ENCODE measurements at places on chromosomes 12 and 14.

DNA sequence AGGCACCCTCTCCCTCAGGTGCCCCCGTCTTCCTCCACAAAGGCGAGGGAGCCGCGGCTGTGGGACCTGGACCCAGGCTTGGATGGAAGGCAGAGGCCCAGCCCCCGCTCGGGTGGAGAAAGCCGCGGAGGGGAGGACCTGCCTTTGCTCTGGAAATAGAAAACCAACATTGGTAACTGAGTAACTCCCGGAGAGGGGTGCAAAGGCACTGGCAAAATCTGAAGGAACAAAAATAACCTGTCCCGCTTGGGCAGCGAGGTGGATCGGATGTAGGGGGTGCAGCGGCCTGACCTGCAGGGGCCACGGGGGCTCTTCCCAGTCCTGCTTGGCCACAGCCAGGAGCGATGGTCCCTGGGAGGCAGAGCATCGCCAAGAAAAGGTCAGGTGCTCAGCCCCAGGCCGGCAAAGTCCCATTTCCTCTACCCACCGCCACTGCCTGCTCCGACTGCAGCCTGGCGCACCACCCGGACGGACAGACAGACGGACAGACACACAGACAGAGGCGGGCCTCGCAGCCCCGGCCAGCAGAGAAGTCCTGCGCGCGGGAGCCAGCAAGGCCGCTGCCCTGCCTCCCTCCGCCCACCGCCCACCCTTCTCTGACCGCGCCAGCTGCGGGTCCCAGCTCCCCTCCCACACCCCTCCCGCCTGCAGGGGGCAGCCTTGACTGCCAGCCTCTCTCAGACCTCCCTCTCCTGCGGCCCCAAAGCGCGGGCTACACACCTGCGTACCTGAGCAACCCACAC lies 21.4 kb upstream of the TMEM106C start:
- peak; percentile 52 for DNase-seq

- no peak for DNase-seq
Observed at GRCh38 chr14:50113381-50114035, 2.9 kb downstream of the VCPKMT start.

- DNase-seq, result peak; percentile 73
Observed at GRCh38 chr12:43957732-43958372, 122.0 kb downstream of the TMEM117 start.

GRCh38 chr12:29110506-29111442 lies 38.3 kb upstream of the FAR2 start:
- peak; percentile 16 for DNase-seq

DNA sequence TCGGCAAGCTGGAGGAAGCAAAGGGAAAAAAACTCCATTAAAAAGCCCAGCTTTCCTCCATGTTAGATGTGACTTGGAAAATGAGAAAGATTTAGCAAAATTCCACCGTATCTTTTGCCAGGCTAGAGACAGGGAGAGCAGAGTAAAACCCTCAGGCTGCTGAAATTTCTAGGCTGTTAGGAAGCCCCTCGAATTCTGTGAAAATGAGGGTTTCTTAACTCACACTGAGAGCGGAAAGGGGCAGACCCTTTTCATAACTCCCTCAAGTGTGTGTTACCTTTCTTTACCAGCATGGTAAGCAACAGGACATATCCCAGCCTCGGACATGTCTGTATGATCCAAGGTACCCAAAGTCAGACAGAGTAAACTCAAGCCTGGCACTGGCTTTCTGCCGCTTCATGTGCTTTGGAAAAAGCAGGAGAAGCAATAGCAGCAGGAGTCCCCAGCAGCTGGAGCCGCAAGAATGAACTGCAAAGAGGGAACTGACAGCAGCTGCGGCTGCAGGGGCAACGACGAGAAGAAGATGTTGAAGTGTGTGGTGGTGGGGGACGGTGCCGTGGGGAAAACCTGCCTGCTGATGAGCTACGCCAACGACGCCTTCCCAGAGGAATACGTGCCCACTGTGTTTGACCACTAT lies at the start of gene RHOJ:
Gene RHOJ (plus strand): TSS at position 37 of the 637 bp plus-strand sequence. CDS start 427 bp downstream, at position 464.
- no peak for DNase-seq

DNA sequence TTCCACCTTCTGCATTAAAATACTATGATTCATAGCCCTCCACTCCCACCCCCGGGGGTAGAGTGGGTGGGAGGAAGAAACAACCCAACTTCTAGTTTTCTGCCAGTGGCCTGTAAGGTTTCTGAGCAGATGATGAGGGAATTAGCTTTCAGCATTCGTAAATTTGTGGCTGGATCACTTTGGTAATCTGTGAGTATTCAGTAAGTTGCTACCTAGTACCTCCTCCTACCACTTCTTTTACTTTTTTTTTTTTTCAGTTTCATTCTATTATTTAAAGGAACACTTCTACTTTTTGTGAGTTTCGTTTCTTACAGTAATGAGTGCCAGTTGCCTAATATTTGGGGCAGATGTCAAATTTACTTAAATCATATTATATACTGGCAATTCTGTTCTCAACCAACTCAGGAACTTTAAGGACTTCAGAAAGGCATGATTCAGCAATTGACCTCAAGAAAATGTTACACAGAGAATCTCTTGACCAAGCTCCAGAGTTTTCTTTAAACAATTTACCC lies 42.4 kb upstream of the EMP1 start:
- DNase-seq, result peak; percentile 30

DNA sequence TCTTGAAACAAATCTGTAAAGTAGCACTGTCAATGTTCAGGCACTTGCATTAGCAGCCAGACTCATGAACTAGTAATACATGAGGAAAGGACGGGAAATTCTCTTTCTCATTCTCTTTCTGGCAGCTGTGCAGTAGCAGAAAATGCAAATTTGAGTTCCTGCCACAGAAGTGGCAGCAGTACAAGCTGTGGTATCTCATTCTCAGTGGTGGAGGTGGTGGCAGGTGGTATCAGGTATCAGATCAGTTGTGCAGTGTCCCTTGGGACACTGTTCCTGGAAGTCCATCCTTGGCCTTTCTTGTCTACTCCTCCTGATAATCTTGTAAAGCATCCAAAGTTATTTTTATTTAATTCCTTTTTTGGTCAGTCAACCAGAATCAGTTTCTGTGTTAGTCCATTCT lies 103.0 kb downstream of the C12orf42 start:
- no peak for DNase-seq

DNA sequence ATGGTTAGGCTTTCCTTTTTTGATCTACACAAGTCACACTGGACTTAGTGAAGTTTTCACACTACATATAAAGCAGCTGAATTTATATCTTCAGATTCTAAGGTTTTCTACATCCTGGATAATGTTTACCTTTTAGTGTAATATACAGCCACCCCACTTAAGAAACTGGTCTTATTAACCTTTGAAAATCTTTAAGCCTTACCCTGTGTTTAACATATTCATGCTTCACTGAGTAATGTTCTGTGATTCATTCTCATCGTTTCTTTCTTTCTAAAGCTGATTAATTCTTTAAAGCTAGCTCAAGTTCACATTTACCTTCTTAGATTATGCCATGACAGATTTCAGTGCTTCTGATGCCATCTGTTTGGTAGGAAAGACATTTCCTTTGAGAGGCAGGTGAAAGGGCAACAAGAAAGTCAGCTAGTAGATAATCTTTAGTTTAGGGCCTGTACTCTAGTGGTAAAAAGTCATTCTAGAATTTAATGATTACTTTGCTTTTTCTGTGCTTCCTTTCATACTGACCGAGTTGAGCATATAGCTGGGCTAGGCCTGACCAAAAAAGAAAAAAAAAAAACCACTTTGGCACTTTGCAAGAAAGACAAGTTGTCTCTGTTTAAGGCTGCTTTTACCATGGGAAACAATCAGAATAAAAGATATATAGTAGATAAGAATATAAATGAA lies 690.9 kb upstream of the FBXO33 start:
- DNase-seq, result no peak

DNA sequence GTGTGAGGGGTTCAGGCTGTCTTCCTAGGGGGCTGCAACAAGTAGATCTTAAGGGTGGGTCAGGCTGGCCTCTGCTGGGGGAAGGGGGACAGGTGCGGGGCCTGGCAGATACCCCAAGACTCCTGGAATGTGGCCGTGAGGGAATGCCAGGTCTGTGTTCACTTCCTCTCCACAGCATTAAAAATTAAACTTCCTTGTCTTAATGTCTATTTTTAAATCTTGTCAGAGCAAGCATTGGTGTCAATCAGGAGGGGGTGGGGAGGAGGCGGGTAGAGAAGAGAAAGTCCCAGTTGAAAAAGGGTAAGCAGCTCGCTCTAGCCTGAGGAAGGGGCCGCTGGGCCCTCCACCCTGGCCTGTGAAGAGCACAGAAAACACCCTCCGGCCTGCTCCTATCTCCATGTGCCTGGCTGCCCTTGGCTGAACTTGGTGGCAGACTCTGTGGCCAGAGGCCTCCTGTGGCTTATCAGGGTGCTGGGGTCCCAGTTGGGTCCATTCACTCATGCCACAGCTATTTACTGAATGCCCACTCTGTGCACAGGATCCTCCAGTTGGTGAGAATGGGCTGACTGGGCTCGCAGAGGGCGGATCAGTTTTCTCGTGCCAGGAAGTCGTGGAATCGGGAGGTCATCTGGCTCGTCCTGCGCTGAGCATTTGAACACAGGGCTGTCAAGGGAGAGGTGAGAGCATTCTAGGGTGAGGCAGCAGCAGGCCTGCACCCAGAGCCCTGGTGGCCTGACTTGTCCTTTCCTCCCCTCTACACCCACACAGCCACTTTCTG lies 128.8 kb downstream of the TSPAN9 start:
- no peak for DNase-seq

- no peak for DNase-seq
Observed at GRCh38 chr14:25351269-25351668, 301.3 kb upstream of the STXBP6 start.

- DNase-seq, result no peak
Observed at GRCh38 chr14:57498035-57498434, 4.4 kb upstream of the CCDC198 start.

- no peak for DNase-seq
Observed at GRCh38 chr12:2498964-2499500, 295.7 kb upstream of the FKBP4 start.

DNA sequence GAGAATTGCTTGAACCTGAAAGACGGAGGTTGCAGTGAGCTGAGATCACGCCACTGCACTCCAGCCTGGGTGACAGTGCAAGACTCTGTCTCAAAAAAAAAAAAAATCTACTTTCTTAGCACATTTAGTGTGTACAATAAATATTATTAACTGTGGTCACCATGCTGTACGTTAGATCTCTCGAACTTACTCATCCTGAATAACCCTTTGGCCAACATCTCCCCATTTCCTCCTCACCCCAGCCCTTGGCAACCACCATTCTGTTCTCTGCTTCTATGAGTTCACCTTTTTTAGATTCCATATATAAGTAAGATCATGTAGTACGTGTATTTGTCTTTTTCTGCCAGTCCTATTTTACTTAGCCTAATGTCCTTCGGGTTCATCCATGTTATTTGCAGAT lies 13.4 kb downstream of the FUT8 start:
- no peak for DNase-seq

DNA sequence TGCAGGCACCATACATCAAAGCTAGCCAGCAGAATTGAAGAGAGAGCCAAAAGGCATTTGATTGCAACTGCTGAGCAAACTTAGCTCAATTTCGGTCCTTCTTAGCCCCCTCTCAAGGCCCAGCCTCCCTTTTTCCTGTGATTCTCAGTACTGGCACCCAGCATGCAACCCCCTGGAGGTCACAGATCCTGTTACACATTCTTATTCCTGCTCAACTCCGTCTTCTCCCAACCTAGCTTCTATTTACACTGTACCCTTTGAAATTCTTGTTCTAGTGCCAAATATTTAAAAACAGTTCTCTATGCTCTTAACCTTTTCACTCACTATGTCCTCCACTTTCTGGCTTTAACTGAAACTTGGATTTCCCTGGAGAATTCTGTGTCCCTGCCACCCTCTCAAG lies 131.3 kb upstream of the CPSF6 start:
- DNase-seq, result no peak

DNA sequence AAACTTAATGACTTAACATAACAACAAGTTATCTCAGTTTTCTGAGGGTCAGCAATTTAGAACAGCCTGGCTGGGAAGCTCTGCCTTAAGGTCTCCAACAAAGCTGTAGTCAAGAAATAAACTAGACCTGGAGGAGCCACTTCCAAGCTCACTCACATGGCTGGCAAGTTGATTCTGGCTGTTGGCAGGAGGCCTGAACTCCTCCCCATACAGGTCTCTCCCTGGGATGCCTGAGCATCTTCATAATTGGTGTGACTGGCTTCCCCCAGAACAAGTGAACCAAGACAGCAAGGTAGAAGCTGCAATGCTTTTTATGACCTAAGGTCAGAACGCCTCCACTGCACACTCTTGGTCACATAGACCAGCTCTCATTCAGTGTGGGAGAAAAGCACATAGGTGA lies 128.3 kb downstream of the SAMD4A start:
- DNase-seq, result no peak

DNA sequence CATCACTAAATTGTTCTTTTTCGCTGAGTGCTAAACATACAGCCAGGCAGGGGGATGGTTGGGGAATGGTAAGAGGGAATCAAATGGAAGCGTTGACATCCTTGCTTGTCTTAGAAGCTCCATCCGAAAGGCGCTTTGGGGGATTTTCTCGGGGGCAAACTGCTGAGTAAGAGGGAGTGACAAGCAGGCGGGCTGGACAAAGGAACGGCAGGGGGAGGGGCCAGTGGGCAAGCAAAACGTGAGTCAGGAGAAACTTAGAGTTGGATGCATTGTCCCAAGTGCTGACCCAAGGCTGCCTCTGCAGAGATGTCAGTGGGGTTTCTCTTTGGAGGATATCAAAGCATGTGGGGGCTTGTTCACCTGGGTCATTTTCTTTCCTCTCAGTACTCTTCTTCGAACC lies 480.5 kb downstream of the VRK1 start:
- no peak for DNase-seq

DNA sequence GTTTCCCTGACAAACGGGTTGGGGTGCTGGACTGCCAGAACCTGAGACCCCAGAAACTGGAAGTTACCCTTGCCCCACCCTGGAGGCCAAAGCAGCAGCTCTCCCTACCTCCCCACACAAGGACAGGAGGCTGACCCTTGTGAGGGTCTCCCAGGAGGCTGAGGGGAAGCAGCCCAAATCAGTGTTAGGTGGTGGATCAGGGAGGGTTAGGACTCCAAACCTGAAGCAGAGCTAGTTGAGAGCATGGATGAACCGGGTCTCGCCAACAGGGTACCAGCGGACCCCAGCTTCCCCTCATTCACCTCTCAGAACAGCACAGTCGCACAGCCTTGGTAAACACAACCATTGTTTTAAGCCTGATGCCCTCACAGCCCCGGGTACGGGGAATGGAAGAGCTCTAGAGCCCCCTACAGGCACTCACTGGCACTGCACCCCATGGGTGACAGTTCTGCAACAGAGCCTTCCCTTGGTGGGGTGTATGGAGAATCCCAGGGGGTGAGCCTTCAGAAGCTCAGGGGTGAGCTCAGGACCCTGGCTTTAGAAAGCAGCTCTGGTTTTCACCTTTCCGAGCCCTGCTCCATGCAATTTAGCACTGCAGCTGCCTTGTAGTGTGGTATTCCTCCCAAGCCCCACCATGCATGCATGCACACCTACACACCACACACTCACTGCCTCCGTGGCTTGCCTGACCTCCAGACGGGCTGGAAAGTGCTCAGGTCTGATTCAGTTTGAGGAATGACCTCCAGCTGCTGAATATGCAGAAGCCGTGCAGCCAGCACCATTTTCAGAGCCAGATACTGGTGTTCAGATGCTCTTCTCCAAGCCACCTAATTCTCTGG lies 11.2 kb downstream of the ESRRB start:
- peak; percentile 84 for DNase-seq
